WERI-Rb-1 (cell line): ENCODE measurements at places on chromosomes 16 and 17.

- no peak for DNase-seq
Measured at GRCh38 chr17:62627904-62628633, 599 bp downstream of the MRC2 start.

DNA sequence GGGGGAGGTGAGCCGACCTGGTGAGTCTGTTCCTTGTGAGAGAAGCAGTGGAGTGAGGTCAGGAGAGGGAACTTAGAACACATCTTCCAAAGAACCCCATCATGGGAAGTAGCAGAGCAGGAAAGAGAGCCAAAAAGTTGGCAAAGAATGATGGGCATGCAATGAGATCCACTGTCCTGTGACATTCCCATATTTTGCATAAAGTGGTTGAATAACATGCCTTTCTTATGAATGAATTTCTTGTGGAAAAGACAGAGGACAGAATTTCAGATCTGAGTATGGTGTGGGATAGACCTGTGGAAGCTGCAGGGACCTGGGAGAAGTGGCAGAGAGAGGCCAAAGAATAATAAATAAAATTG is 41.3 kb downstream of the TMEM100 start:
- DNase-seq: no peak

DNA sequence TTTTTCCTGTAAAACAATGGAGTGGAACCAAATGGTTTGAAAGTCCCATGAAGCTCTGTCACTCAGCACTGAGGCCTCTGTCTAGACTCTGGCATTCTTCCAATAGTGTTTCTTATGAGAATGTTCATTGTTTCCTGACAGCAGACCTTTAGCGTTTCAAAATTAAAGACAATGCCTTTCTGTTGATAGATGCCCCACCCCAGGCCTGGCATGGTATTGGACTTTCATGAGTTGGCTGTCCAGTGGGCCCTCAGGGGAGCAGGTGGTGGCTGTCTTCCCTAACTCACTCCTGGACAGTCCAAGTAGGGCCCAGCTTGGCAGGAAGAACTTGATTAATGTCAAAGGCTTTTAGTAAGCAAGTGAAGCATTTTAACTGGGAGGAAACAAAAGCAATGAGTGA is 186.5 kb upstream of the CCL2 start:
- no peak for DNase-seq

GRCh38 chr16:87806261-87806640 is 40.5 kb upstream of the KLHDC4 start:
- DNase-seq: no peak

DNA sequence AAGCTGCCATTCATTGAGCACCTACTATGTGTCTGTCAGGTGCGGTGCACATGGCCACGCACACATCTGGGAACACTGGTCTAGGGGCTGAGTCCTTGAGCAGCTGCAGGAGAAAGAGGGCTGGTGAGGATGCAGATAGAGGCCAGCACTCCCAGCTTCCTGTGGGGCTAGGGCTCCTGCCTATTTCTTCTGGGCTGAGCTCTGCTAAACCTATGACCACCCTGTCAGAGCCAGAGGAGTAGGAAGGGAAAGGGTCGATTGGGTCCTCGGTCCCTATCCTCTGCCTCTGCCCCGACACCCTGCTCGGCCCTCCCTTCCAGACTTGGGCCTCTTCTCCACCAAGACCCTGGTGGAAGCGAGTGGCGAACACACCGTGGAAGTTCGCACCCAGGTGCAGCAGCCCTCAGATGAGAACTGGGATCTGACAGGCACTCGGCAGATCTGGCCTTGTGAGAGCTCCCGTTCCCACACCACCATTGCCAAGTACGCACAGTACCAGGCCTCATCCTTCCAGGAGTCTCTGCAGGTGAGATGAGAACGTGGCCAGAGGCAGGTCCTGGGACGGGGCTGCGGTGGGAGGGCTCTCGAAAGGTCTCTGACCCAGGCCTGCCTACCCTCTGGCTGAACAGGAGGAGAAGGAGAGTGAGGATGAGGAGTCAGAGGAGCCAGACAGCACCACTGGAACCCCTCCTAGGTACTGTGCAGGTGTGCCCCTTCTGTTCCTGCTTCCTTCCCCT is 4.0 kb upstream of the TMEM88 start:
- no peak for DNase-seq

DNA sequence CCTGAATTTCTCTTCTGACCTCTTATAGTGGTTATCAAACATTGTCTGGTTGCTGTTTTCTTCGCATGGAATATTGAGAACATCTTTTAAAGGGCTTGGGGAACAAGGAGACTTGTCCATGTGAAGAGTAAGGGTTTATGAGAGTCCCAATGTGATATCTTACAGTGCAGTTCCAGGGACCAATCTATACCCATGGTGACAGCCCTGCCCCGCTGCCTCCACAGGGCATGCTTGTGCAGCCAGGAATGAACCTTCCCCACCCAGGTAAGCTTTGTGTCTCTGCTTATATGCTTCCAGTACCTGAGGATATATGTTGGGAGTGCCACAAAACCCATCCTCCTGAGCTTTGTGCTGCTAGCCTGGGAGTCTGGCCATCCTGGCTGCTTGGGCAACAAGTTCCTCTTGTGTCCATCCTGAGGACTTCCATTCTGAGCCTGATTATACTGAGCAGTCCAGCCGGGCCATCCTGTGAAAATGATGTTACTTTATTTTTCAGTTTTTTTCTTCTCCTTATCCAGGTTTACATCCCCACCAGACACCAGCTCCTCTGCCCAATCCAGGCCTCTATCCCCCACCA is 9.5 kb upstream of the RAPGEFL1 start:
- no peak for DNase-seq
